Stimulated activated CD4-positive, alpha-beta T cell treated with anti-CD3 and anti-CD28 coated beads, Interleukin-4, amount 100 ng/mL, for 48 hours (primary cell): ENCODE measurements at places on chromosomes 7 and 10.

- no peak for DNase-seq
These were observed 429.2 kb downstream of the SDK1 start for GRCh38 chr7:3730276-3730675.

GRCh38 chr7:66896441-66896840, 24.6 kb upstream of the TMEM248 start:
- no peak for DNase-seq

- DNase-seq, result peak; percentile 85
These were observed 22.9 kb downstream of the DNAJB12 start for GRCh38 chr10:72331575-72332422.

DNA sequence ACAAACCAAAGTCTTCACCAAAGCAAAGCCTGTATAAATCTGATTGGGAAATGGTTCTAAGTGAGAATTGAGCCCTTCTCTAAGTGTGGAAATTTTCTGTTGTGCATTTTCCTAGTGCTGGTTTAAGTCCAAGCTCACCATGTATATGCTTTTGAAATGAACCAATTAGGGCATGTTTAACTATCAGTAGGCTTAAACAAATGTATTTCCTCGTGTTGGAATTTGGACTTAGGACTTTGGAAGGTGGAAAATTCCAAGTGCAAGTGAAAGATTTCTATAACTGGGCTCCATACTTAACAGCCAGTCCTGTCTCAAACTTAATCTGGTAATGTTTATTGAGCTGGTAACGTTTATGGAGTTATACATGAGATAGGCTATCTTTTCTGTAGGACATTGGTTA, 28.5 kb downstream of the CCNY start:
- DNase-seq, result no peak

- DNase-seq, result no peak
These were observed 227.9 kb upstream of the SHH start for GRCh38 chr7:156039971-156040677.

GRCh38 chr7:77427996-77428603, 12.0 kb upstream of the GSAP start:
- DNase-seq, result no peak

GRCh38 chr10:116385994-116386809, 41.4 kb upstream of the PNLIPRP3 start:
- DNase-seq, result no peak

GRCh38 chr7:135537905-135538304, 19.8 kb upstream of the NUP205 start:
- DNase-seq, result no peak

GRCh38 chr7:83921941-83922607, 272.5 kb downstream of the SEMA3A start:
- DNase-seq, result no peak

DNA sequence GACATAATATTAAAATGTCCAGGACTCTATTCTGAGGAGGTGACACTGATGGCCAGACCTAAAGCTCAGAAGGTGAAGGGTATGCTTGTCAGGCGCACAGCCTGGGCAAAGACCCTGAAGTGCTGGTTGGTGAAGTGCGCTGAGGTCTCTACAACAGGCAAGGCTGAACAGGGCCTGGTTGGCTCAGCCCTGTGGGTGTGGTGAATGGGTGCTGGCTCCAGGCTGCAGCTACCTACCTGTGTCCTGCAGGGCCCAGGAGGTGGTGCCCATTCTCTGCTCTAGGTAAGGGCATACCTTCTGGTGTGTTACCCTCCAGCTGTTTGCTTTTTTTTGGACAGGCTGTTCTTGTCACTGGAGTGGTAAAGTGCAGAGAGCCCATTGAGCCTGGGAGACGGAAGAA, 85.1 kb downstream of the RAMP3 start:
- DNase-seq, result no peak
